Urinary bladder (tissue), 4 donors: ENCODE measurements at places on chromosomes 1 and 21. TPM values are rescaled to one million over a fixed set of nuclear protein-coding genes. Genes with fewer than 3 reads are reported as not detected.

C1orf116 gene
- 6.2 TPM for total RNA-seq

CHODL gene
- 31.8 TPM for total RNA-seq

AJAP1 gene
- 1.2 TPM for total RNA-seq

TSPEAR gene
- 0.21 TPM for total RNA-seq

JUN gene
- 114 TPM for total RNA-seq

ZYG11A gene
- 0.85 TPM for total RNA-seq
